ENCODE measurements at places on chromosomes 3 and 15. TPM values are rescaled to one million over a fixed set of nuclear protein-coding genes. Genes with fewer than 3 reads are reported as not detected.

Gene DAPK2
- 14.1 TPM for total RNA-seq

Gene UROC1
- total RNA-seq, result not detected

Gene WDR72
- total RNA-seq, result not detected

GRCh38 chr3:166435469-166436057 is 598.3 kb upstream of the BCHE start:
- DNase-seq, result no peak

DNA sequence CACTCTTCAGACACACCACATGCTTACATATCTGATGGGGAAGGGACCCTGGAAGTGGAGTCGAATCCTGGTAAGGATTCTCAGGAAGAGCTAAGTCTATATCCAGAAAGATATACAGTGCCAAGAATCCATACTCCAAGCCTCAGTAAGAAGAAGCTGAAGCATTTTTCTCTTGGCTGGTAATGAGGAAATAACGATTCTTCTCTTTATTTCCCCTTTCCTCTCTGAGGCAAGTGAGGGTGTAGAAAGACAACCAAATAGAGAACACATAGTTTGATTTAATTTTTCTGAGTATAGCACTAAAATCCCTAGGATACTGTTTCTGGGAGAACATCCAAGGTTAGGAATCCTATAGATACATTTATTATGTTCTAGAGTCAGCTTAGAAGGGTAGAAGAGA is 857.3 kb downstream of the TUSC7 start:
- no peak for DNase-seq

DNA sequence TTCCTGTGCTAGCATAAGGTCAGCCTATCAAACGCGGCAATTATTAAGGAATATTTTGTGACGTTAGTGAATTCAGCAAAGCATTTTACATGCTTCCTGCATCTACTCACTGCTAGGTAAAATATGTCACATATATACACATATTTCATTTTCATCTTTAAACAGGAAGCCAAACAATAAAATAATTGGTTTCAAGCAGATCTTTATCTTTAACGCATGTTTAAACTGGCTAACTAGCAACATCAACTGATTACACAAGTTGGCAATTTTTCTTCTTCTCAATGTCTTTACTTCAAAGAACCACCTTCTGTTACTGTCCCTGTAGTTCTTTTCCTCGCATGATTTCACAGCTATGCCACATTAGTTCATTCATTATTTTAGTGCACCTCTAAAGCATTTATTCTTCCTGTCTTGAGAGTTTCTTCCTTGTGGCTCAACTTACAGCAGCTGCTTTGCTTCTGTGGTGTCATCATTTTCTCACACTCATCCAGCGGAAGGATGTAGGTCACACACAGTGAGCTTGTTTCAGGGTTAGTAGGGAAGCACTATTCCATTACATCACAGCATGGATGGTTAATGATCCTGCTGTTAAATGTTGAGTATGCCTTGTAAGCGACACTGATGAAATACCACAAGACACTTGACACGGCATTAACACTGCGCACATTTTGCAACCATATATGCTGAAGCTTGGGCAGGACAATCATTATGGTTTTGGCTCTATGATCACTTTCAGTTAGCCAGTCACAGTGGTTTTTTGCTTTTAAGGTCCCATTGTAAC is 2.3 kb upstream of the BCHE start:
- no peak for DNase-seq

Gene AHSG
- total RNA-seq, result not detected

Data from activated CD8-positive, alpha-beta memory T cell treated with anti-CD3 and anti-CD28 coated beads, Interleukin-2, amount 10 ng/mL, durations not matched to agents 7 days and 5 days (primary cell).